ENCODE measurements at places on chromosomes 11 and 22.

DNA sequence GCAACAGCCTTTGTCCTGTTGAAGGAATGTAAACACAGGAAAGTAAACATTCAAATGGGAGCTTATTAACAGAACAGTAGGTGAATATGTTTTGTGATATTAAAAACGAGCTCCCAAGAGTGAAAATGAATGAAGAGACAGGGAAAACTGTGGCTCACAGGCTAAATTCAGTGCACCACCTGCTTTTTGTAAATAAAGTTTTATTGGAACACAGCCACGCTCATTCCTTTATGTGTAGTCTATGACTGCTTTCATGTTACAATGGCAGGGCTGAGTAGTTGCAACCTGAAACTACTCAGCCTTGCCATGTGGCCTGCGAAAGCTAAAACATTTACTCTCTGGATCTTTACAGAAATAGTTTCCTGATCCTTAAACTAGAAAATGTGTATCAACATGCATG, 136.9 kb downstream of the MYO18B start:
- DNase-seq, result no peak

DNA sequence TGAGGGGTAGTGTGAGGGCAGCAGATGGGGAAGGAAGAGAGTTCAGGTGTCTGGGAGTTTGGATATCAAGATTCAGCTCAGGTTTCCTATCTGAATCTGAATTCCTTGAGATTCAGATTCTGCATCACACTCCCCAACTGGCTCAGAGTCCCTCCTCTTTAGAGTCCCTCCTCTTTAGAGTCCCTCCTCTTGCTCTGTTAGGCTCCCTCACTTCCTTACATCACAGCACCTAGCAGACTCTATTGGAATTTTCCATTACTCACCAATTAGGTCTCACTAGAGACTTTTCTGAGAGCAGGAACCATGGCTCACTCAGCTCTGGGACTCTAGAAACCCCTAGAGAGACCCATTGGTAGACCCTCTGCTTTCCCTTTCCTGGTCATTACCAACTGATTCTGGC, 303.4 kb upstream of the SYN3 start:
- no peak for DNase-seq

DNA sequence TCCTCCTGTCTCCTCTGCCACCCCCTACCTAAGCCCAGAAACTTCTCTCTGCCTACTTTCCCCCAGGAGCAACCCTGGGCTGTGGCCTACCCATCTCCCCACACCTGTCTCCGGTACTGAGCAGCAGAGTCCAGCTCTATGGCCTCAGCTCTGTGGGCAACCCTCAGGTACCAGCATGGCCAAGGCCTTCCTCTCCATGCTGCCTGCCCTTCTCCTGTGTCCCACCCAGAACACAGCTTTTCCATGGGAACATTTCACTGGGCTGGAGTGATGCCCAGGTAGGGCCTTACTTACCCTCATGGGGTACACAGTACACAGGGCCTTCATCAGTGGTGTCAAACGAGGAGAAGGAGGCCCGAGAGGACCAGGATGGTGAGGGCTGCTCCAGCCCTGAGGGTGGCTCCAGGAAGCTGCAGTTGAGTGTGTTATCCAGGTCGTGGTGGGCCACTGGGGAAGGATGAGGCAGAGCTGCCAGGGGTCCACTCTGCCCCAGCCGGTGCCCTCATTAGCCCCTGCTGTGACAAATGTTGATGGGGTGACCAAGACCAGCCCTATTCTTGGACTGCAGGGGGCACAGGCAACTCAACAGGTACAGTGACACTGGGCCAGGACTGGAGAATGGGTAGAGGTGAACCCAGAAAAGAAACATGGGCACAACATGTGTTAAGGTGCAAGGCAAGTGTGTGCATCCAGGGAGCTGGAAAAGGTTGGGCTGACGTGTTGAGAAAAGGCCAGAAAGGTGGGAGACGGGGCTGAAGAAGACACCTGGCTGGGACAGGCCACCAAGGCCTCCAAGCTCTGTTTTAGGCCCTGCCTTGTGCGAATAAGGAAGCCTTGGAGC, 10.3 kb downstream of the SCARF2 start:
- DNase-seq, result no peak

- DNase-seq, result no peak
Observed at GRCh38 chr11:44980533-44981427, 30.1 kb upstream of the TP53I11 start.

- no peak for DNase-seq
Observed at GRCh38 chr11:77144857-77145428, 16.9 kb downstream of the MYO7A start.

DNA sequence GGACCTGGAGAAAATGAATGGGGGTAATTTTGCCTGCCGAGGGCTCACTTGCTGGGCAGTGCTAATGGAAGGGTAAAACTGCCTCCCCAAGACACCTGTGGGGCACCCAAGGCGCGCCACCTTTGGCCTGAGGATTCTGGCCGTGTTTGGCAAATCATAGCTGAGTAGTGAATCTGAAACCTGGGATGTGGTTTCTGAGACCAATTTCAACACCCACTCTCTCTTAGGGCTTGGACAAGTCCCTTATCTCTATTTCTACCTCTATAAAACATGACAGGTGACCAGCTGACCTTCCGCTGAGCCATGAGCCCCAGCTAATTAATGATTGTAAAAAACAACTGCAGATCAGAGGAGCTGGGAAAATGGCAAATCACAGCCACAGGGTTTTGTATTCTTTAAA, 1.5 kb upstream of the PACSIN3 start:
- no peak for DNase-seq

DNA sequence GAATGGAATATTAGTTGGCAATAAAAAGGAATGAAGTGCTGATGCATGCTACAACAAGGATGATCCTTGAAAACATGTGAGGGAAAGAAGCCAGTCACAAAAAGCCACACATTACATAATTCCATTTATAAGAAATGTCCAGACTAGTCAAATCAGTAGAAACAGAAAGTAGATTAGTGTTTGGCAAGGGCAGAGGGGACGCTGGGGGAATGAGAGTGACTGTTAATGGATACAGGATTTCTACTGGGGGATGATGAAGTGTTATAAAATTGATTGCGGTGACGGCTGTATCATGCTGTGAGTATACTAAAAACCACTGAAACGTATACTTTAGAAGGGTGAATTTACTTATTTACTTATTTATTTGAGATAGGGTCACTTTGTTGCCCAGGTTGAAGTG, 57.9 kb downstream of the C11orf58 start:
- no peak for DNase-seq

GRCh38 chr11:69640260-69640994, 529 bp upstream of the CCND1 start:
- no peak for DNase-seq

- no peak for DNase-seq
Observed at GRCh38 chr11:133988686-133989410, 32.1 kb upstream of the IGSF9B start.

- no peak for DNase-seq
Observed at GRCh38 chr11:8683115-8683807, 669 bp downstream of the RPL27A start.

DNA sequence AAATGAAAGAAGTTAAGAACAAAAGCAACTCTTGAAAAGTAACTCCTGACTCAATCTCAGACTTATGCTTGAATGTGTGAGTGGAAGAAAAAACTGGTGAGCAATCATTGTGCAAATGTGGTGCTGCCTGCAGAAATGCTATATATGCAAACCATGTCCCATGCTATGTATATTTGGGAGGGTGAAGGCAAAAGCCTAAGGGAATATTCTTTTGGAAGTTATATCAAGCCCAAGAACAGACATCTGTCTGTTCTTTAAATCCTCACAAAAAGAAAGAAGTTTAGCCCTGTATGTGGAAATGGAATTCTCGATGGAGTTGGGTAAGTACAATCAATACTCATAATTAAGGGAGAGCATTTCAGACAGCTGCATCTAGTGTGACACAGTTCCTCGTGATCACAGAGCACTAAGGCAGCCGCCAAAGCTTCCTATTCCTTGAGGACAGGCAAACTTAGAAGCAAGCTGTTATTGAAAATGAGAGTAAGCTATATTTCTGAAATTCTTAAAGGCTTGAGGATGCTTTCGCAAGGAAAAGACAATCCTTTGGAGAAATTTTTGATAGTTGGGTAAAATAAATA, 406.5 kb upstream of the CHORDC1 start:
- DNase-seq, result no peak

- no peak for DNase-seq
Observed at GRCh38 chr11:86117001-86117711, 48.3 kb upstream of the PICALM start.

DNA sequence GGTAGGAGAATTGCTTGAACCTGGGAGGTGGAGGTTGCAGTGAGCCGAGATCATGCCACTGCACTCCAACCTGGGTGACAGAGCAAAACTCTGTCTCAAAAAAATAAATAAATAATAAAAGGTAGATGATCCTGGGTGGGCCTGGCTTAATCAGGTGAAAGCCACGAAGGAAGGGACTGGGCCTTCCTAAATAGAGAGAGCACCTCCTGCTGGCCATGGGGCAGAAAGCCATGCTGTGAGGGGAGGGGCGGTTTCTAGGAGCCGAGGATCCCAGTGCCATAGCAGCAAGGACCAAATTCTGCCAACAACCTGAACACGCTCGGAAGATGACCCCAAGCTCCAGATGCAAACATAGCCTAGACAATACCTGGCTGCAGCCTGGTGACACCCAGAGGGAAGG, 24.5 kb upstream of the DGKZ start:
- DNase-seq, result no peak

DNA sequence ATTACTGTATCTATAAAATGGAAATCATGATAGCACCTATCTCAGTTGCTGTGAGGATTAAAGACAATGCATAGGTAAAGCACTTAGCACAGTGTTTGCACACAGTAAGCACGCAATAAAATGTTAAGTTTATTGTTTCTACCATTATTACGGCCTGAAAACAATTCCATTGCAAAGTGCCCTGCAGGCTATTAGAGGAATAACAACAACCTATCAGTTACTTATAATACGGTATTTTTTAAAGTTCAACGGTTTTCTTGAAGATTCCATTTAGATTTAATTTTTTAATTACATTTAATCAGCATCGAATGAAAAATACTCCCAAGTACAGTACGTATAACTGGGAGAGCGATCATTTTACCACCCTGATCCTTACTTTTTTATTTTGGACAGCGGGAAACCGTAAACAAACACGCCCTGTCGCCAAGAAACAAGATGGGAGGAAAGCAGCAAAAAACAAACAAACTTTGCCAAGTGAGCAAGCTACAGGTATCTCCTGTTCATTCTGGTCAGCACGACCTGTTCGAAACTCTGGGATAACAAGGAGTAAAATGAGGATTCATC, 893 bp downstream of the SLC36A4 start:
- no peak for DNase-seq

DNA sequence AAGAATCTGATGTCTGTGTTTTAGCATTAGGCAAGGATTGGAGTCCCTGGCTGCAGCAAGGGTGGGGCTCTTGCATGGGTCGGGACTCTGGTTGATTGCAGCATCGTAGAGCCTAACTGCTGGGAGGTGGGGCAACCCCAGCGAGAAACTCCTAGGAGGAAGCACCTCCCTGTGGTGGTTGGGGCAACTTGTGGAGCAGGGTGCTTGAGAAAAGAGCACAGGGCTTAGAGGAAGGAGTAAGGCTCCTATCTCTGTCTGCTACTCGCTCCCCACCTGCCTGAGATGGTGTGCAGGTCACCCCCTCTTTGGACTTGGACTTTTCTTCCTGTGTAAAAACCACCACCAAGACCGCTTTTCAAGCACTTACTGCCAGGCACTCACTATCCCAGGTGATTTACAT, 15.6 kb downstream of the SREBF2 start:
- DNase-seq, result no peak

GRCh38 chr11:110072930-110073329, 20.3 kb upstream of the ZC3H12C start:
- DNase-seq, result no peak

DNA sequence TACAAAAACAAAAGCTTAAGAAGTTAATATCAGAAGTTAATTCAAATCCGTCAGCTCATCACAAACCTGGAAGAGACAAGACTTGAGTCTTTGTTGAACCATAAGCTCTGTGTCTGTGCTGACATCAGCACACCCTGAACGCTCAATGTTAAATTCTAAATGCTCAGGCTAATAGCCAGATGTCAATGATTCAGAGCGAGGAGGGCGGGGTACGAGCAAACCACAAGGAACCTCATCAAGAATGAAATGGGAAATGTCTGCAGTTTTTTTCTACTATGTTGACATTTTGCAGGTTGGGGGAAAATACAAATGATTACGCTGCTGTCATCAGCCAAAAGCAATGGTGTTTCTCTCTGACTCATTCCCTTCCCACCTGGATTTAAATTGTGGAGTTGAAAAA, 1057.2 kb downstream of the NTM start:
- no peak for DNase-seq

DNA sequence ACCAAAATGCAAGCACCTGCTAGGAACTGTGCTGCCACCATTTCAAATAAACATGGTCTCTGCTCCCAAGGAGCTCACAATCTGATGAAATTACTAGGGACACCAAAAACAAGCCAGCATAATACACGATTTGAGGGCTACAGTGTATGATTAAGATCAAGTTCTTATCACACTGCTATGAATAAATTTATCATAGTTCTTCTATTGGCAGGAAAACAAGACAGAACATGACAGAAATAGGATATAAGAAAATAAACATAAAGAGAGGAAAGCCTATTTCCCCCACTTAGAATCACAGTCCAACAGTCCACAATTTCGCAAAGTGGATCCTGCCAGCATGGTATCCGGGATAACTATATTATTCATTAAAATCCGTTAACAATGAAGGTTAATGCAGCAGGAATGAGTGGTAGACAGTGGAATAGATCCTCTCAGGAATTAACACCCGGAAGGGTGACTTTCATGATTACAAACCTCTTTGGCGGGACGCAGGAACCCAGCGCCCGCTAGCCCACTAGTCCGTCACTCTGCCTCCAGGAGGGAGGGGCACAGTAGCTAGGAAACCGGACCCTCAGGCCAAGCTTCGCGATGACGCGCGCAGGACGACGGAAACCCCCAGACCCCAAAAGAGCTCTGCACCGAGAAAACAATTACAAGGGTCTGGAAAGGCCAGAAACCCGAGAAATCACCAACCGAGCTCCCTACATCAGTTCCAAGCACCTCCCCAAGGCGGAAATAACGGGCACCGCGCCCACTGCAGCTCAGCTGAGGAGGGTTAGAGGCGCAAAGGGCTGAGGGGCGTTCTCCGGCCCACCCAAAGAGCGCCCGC, 607 bp downstream of the CCDC82 start:
- DNase-seq, result no peak

DNA sequence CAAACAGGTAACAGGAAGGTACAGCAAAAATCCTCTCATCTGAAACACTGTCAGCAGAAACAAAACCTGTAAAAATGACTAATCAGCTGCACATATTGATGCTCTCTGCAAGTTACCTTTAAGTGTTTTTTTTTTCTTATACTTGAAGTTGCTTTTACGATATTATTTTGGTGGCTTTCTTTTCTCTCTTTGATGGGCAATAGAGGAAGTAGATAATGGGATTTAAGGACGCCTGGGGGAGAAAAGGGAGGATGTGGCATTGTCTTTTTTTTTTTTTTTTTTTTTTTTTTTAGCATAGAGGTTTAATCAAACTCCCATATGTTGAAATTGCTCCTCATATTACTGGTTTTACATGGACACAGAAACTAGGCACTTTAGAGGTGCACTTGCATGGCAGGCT, 11.4 kb upstream of the ADSL start:
- no peak for DNase-seq

GRCh38 chr11:62999649-63000048, 14.9 kb upstream of the SLC22A6 start:
- no peak for DNase-seq

GRCh38 chr11:119106564-119107537, at the start of gene C2CD2L:
Gene C2CD2L, plus strand, starts transcription at chr11:119107344. Its CDS starts 398 bp downstream, at chr11:119107742.
- peak; percentile 74 for DNase-seq

Measured in stimulated activated CD4-positive, alpha-beta T cell treated with anti-CD3 and anti-CD28 coated beads, Interleukin-1b, Interleukin-23, amount 100 ng/mL, for 1 hour (primary cell).